ENCODE measurements at places on chromosomes 2 and 18.

- DNase-seq = no peak
Observed at GRCh38 chr2:138502255-138503086, 901 bp downstream of the SPOPL start.

GRCh38 chr2:126761981-126762878 lies 106.3 kb downstream of the GYPC start:
- DNase-seq = no peak

DNA sequence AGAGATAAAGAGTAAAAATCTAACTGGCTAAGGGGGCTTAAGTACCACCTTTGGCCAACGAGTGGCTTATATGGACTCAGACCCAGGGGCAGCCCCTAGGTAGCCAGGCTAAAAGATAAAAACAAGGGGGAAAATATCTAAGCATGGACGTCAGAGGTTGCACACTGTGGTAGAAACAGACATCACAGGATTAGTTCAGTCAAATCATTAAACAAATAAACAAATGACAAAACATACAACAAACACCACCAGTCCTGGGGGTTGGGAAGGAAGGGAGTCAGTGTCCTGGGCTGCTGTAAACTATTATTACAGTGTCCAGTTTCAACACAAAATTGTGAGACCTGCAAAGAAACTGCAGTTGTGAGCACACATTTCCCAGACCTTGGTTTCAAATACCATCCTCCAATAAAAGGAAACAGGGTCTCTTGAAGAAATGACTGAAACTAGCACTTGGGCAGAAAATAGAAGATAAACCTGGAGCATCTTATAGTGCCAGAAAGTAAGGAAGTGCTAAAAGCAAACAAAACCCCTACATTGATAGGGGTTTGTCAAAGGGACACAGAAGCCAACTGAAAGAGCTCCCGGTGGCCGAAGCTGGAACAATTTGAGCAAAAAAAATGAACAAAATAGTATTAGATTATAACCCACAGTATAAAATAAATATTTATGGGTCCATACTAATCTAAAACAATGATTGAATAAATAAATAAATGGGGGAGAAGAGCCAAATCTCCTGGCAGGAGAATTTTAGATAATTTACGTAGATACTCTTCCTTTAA lies 154.8 kb upstream of the KLF7 start:
- DNase-seq = no peak

DNA sequence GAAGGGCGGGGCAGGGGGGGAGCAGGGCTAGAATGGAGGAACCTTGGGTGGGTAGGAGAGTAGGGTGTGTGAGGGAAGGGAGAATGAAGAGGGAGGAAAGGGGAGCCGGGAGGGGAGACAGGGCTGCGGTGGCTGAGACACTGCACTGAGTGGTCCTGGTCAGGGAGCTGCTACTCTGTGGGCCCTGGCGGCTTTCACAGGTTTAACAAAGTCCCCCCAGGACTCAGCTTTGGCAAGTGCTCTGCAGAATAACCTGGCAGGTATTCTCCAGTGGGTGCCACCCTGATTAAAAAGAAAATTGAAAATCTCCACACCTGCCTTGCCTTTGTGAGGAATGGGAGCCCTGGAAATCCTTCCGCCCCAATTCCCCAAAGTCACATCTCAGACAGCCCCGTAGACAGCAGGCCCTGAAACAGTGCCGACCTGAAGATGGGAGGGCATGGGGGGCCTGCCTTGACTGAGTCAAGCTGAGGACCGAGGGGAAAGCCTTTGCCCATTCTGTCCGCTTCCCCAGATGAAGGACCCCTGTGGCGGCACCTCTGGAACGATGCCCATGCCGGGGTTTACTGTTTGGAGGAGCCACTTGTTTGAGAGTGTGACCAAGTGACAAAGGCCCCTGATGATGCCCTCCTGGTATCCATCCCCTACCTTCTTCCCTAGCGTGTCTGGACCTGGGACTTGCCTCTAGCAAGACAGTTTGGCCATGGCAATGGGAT lies 43.6 kb upstream of the OTOS start:
- DNase-seq = no peak

DNA sequence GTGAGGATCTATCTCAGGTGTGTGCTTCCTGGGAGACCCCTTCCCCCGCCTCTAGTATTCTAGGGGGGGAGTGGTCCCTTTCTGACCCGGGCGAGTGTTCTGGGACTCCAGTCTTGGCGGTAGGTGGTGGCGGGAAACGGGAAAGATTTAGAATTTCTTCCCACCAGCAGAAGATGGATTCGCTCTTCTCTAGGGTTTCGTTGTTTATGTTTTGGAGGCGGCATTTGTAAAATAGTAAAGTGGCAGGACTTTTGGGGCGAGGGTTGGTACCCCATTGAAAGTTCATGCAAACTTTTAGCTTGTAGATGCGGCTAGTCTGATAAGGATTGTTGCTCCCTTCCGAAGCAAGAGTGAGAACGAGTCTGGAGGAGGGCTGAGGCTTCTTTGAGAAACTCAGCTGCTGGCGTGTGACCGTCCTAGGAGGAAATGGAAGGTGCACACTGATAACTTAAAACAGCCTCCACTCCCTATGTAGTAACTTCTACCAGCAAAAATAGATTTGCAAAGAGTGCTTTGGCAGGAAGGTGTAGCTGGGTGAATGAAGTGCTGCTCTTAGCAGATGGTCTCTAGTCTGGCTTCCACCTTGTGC lies 412 bp downstream of the GPD2 start:
- no peak for DNase-seq

GRCh38 chr2:37421686-37422085 lies 77.3 kb downstream of the QPCT start:
- no peak for DNase-seq

GRCh38 chr2:132415915-132416722 lies 486 bp upstream of the GPR39 start:
- peak; percentile 91 for DNase-seq

- no peak for DNase-seq
Observed at GRCh38 chr2:19490846-19491435, 132.5 kb upstream of the OSR1 start.

DNA sequence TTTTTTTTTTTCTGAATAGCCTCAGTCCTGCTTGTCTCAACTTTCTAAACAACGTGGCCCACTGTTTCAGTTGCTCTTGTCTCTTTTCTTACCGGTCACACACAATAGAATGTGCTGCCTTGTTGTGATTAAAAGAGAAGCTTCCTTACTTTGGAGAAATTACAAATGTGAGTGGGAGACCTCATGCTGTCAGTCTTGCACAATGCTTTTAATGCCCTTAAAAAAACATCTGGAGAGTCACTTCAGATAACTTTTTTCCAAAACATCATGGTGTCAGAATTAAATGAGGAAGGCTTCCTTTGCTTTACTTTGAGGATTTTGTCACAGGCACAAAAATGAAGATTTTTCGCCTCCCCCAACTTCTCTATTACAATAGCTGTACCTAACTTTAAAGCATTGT lies 37.7 kb downstream of the LHCGR start:
- no peak for DNase-seq

GRCh38 chr18:49811151-49811938 lies 2.0 kb downstream of the ACAA2 start:
- no peak for DNase-seq

DNA sequence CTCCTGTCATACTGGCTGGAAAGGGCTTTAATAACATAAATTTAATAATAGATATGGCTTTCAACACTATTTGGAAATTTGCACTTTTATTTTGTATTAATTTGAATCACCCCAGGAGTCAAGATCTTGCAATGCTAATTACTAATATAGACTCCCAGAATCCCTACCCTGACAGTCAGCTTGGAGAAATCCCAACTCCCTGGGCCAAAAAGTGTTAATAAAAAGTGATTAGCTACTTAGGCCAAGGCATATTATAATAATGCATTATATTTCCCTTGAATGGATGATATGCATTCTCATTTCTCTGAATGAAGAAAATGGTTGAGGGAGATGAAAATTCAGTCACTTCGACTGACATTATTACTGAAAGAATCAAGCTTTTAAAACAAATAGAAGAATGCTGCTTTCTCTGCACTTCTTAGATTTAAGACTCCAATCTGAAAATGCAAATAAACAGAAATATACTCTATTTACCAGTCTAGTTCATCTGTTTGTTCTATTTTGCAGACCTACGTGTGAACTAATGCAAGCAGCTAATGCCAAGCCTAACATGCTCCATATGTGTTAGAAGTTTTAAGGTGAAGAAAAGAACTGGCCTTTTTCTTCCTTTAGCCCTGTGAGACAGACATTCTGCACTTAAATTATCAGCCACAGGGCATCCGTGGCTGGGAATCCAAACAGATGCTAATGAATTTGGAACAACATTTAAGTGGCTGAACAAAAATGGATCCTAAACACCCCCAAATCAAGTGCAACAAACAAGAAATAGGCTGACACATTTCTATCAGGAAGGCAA lies 33.9 kb upstream of the INSIG2 start:
- no peak for DNase-seq

DNA sequence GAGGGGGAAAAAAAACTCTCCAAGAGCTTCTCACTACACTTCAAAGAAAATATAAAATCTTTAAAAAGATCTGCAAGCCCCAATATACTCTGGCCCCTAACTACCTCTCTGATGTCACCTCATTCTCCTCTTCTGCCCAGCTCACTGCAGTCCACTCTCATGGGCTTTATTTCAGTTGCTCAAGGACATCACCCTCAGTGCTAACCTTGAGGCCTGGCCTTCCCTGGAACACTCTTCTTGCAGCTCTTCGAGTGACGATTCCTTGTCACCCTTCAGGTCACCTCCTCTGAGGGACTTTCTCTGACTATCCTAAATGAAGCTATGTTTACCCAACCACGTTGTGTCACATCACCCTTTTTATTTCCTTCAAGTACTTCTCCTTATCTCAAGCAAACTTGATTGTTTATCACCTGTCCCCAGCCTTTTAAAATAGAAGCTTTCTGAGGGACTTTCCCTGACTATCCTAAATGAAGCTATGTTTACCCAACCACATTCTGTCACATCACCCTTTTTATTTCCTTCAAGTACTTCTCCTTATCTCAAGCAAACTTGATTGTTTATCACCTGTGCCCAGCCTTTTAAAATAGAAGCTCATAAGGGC lies 10.4 kb downstream of the RTTN start:
- DNase-seq = no peak

DNA sequence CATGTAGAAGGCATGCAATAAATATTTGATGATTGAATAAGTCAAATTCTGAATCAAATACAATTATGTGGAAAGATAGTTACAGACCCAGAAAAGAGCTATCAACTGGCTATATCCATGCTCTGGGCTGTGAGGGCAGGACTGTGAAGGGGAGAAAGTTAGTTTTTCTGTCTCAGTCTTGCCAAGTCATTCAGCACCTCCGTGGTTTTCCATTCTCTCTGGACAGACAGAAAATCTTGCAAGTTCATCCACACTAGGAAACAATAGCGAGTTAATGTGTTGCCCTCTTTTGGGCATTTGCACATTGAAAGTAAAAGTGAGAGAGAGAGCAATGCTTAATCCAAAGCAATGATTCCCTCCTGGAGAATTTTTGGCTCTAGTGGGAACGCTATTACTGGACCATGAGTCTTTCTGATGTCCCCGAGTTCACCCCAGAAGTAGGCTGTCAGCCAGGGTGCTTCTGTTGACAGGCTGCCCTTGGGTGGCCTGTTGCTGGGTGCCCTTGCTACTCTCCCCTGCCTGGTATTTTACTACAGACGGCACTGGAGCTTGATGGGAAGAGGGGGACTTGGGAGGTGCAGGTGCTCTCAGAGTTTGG lies 238.3 kb downstream of the LOXHD1 start:
- DNase-seq = no peak

GRCh38 chr18:68431111-68431921 lies 283.6 kb downstream of the TMX3 start:
- DNase-seq = no peak

- no peak for DNase-seq
Observed at GRCh38 chr2:176388861-176389260, 119.6 kb downstream of the MTX2 start.

DNA sequence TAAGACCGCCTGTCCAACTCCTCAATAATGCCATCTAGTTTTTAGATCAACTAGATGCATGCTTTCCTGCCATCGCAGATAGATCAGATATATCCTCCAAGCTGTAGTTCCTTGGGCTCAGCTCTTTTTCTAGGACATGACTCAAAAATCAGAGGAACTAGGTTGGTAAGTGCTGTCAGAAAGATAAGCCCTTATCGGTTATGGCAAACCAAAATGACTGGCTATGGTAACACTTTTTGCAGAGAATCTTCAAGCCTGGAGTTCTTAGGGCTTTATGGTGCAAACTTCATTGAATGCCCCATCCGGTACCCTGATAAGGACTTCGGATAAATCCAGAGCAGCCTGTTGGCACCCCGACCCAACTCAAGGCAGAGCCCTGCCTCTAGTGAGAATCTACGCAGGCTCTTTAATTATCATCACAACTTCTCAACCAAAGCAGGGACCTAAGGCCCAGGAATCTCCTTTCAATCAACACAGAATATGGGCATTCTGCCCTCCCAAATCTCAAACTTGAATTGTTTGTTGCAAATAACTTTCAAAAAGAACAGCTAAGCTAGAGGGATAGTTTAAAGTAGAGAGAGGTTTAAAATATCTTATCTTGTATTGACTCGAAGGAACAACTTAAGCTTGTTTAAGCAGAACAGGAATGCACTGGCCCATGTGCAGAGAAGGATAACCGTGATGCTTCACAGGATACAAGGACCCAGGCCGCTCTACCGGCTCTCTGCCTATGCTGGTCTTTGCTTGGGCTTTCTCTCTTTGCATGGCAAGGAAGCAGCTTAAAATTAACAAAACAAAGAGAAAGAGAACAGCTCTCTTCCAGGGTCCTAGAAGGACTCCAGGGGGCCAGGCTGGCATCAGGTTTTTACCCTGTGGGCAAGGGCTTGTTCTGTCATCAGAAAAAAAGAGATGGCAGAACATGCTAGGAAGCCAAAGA lies 3.4 kb upstream of the CYP1B1 start:
- DNase-seq = no peak

DNA sequence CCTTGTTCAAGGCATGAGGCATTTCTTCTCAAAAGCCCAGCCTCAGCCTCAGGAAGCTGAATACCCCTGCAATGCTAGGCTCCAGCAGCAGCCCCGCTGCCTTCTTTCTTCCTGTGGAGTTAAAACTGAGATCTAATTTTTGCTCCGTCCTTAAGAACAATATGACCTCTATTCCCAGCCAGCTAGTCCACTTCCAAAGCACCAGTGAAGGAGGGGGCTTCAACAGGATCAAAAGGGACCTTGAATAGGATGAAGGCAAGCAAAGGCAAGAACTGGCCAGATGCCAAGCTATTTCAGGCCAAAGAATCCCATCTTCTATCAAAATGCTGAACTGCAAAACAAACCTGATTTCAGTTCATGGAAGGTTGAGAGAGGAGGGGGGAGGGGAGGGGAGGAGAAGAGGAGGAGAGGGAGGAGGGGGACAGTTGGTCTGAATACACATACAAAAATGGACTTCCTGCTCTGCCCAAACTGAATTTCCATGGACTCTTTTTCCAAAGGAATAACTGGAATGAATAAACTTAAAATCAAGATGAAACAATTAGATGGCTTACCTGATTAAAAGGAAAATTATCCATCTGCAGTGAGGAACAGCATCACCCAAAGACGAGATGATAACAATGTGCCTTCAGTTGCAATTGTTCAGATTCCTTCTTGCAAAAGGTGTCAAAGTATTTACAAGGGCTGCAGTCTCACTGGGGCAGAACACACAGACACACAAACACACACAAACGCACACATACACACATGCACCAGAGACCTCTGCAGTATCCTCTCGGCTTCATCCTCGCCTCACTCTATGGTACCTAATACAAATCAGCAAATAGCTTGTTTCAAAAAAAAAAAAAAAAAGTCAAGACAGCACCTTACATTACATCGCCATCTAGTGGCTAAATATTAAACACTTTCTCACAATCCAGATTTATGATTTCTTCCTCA lies at the start of gene SCN1A:
Gene SCN1A, minus strand, starts transcription at position 804 of the 939 bp plus-strand sequence. CDS start 54,399 bp downstream, outside the sequence.
- no peak for DNase-seq

- DNase-seq = no peak
Observed at GRCh38 chr2:158580760-158581159, 124.0 kb downstream of the PKP4 start.
